Stimulated activated CD4-positive, alpha-beta T cell treated with anti-CD3 and anti-CD28 coated beads, Interleukin-1b, Interleukin-23, amount 100 ng/mL, for 1 hour (primary cell): ENCODE measurements at places on chromosomes 2 and 18.

- DNase-seq = no peak
Measured at GRCh38 chr18:58697146-58697545, 25.9 kb downstream of the MALT1 start.

GRCh38 chr2:10811517-10811916 is 1.1 kb downstream of the PDIA6 start:
- DNase-seq = no peak

GRCh38 chr18:48059455-48060010 is 129.1 kb upstream of the SMAD2 start:
- DNase-seq = no peak

DNA sequence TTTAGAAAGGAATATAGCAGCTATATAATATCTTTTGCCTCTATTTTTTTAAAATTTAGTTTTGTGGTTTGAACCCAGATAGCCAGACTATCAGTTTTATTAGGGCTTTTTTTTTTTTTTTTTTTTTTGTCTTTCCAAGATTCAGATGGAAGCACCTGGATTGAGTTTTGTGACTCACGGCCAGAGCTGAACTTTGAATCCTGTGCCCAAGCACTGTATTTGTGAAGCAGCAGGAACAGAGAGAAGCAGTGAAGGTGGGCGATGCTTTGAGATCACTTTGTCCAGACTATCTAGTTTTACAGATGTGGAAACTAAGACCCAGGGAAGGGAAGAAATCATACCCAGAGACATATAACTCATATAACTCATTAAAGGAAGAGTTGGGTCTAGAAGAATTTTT is 33.9 kb downstream of the RPL37A start:
- DNase-seq = no peak

GRCh38 chr2:47771211-47771610 is 11.7 kb upstream of the MSH6 start:
- DNase-seq = no peak

GRCh38 chr2:127564429-127565260 is 29.2 kb downstream of the MYO7B start:
- DNase-seq = no peak

GRCh38 chr2:54676656-54677055 is 46.8 kb upstream of the EML6 start:
- no peak for DNase-seq

DNA sequence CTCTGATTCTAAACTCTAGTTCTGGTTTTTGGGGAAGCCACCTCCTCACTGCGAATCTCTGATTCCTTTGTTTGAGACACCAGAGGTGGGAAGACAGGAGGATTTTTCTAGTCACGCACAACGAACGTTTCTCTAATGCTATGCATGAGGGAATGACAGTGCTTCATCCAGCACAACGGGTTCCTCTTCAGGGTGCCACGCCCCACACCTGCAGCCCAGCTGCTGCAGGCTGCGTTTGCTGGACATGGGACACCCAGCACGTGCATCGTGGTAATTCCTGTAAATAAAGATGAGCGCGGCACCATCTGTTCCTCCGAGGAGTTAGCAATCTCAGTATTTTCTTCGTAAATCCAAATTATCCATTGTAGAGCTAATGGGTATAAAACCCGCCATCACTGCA is 37.5 kb upstream of the TPO start:
- no peak for DNase-seq

DNA sequence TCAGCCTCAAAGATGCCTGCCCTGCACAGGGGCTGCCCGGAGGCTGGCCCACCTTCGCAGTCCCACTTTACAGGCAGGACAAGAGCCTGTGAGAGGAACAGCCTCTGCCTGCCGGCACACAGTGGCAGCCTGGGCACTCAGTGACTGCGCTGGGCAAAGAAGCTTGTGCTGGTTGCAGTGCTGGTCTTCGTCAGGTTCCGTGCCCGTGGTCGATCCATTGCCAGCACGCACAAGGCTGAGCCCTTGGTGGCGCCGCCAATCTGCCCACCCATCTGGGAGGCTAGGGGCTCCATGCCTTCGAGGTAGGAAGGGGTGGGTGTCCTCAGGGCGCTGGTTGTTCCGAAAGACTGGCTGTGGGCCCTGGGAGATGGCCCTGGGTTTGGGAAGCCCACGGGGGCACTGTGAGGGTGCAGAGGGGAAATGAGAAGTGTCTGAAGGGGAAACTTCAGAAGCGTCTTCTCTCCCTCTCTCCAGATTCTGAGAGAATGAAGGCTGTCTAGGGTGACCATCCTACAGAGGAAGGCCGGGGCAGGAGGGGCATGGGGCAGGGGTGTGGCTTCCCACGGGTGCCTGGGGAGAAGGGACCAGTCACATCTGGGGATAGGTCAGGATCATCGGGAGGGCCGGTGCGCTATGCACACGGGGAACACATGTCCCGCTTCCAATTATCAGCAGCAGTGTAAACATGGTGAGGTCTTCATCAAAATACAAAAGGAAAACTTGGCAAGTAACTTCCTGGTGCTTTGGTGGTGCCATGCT is 49.1 kb upstream of the HS6ST1 start:
- no peak for DNase-seq

- no peak for DNase-seq
Measured at GRCh38 chr2:73979021-73979420, 5.7 kb upstream of the TET3 start.

DNA sequence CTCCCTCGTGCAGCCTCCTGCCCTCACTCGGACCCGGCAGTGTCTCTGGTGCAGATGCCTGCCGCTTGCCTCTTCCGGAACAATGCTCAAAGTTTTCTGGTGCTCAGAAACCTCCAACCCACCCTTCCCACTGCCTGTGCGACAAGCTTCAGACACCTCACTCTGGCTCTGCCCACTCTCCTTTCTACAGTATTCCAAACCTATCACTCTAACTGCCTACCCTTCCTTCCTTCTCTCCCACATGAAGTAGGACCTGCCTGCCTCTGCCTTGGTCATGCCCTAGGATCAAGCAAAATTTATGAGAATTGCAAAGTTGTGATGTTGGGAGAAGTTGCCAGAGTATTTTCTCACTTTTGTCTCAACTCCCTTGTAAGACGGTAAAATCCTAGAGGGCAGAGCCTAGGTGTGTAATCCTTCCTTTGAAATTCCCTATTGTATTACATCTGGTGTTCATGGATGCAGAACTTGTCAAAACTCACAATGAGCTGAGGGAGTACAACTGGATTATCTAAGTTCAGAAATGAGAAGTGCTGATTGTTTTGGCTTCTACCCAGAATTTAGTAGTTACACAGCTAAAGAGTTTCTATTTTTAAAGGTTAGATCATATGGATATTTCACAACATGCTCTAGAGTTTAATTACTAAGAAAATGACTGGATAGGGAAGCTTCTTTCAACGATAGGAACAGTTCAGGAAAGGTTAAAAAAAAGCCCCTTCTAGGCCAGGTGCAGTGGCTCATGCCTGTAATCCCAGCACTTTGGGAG is 7.2 kb downstream of the NPC1 start:
- no peak for DNase-seq
